ENCODE measurements at places on chromosomes 12 and 14.
A peak's percentile ranks its signal among the peaks of the same experiment; 100 is the strongest.

GRCh38 chr12:104569346-104570173, 112.8 kb downstream of the CHST11 start:
- DNase-seq, result no peak

GRCh38 chr14:24251880-24252288, 9.5 kb upstream of the TINF2 start:
- no peak for DNase-seq

DNA sequence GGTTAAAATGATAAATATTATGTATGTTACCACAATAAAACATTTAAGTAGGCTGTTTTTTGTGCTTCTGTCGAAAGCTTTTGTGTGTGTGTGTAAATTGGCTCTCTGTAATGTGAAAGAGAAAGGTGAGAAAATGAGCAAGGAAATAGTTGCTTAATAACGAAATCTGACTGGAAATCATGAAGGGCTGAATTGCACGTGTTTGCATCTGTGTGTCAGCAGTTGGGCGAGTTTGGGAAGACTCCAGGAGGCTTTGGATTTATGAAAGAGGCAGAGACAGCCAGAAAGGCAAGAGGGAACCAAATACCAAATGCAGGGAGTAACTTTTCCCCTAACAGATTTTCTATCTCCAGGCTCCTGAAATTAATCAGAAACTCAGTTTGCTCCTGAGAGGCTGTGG, 47.2 kb upstream of the PLEKHG3 start:
- no peak for DNase-seq

- no peak for DNase-seq
Measured at GRCh38 chr14:94439453-94440057, 13.0 kb downstream of the SERPINA11 start.

DNA sequence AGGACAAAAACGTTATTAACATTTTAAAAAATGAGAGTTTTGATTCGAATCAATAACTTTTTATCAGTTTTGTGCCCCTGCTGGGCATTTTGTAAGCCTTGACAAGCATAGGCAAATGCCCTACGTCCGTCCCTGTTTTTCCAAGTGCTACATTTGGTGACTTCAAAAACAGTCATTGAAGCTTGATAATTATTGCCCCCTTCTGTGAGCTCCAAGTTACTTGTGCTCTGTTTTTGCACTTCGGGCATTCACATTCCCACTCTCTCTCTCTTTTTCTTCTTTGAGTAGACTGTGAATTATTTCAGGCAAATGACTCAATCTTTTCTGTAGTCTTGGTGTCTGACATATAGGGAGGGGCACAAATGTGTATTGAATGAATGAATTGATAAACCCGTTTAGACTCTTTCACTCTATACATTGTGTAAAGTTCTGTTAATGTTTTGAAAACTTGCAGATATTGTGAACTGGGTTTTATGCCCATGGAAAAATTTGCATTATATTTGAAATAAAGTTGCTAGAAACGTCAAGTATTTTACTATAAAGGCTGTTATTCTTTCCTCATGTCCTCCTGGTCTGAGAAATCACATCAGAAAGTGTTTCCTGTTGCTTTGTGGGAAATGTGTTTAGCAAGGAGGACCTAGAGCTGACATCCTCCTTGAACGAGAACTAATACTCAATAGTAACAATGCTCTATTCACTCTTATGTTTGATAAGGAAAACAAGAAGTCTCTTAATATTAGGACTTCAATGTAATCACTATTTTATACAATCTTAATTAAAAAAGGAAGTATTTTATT, 1.4 kb downstream of the APAF1 start:
- DNase-seq, result peak; percentile 33

GRCh38 chr12:93831374-93831773, 154.2 kb downstream of the CRADD start:
- DNase-seq, result peak; percentile 32
